ENCODE measurements at places on chromosomes 2 and 18.

DNA sequence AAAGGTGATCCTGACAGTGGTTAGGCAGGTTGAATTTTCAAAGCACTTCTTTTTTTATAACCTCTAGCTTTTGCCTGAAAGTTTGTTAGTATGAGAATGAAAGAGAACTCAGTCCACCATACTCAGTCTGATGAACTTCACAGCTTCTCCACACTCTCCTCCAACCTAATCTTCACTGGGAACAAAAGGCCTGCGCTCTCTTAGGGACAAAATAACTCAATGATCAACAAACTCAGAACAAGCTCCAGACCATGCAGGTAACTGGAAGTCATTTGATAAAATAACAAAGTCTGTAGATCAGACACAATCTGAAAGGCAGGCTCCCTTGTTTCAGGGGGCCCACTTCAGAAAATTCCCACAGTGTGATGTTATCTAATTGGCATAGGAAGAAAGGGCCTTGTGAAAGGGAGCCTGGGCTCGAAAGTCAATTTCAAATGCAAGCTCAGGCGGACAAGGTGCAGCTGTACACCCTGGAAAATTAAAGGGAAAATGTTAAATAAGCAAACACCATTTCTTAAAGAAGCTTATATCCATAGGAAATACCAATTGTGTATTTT is 142.2 kb downstream of the STK39 start:
- no peak for DNase-seq

DNA sequence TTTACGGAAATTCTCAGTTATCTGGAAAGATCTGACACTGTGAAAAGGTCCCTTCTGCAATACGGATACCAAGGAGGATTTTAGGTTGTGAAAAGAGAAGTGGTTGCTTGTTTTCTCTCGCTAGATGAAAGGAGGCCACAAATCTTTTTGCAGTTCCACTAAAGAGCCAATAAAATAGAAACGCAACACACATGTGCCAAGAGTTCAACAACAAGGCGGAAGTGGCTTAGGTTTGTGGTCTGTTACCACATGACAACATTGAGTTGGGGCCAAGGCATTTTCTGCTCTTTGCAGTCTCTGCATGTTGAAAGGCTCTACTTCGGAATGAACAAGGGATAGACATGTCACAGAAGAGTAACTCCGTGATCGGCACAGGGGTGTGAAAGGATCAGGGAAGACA is 115.7 kb upstream of the OSR1 start:
- peak; percentile 59 for DNase-seq

DNA sequence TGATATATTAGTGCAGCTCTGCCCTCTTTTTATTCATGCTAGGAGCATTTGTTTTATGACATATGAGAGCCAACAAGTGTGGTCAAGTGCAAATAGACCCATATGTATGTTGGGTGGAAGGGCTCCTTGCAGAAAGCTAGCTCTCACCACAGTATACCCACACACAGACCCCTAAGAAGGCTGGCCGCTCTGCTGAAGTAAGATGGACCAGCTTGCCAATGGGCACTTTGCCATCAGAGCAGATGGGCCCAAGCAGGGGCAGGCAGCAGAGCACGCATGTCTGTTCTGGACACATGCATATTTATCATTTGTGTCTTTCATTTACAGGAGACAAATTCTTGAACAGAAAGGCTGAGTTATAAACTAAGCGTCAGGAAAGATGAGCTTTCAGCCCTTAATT is 187.5 kb upstream of the DTNA start:
- DNase-seq, result no peak

GRCh38 chr18:79200546-79201268 is 131.5 kb downstream of the ATP9B start:
- peak; percentile 10 for DNase-seq

- DNase-seq, result no peak
Observed at GRCh38 chr2:104758199-104758620, 95.7 kb upstream of the POU3F3 start.

GRCh38 chr18:42533009-42533575 is 578.1 kb downstream of the PIK3C3 start:
- no peak for DNase-seq

GRCh38 chr2:60534052-60534685 is 19.3 kb downstream of the BCL11A start:
- no peak for DNase-seq

GRCh38 chr2:18154812-18155211 is 276.3 kb downstream of the KCNS3 start:
- DNase-seq, result no peak

GRCh38 chr2:106618614-106619013 is 131.4 kb downstream of the CD8B2 start:
- no peak for DNase-seq

- DNase-seq, result no peak
Observed at GRCh38 chr2:240672076-240672700, 10.5 kb downstream of the AQP12B start.

GRCh38 chr18:5309888-5310470 is 14.5 kb upstream of the ZBTB14 start:
- DNase-seq, result peak; percentile 58

- no peak for DNase-seq
Observed at GRCh38 chr2:14601156-14601770, 31.3 kb upstream of the LRATD1 start.

DNA sequence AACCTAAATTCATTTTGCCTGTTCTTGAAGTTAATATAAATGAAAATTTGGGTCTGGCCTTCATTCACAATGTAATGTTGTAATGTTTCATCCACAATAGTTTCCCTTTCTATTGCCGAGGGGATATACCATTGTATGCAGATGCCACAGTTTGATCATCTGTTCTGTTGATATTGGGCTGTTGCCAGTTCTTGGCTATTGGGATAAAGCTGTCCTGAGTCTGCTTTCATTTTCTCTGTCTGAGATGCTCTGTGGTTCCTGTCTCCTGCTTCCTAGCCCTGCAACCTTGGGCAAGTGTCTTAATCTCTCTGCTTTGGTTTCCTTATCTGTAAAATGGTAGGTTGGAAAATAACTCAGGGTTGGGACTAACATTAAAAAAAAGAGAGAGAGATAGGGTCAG is 25.2 kb downstream of the B3GNT2 start:
- DNase-seq, result no peak

DNA sequence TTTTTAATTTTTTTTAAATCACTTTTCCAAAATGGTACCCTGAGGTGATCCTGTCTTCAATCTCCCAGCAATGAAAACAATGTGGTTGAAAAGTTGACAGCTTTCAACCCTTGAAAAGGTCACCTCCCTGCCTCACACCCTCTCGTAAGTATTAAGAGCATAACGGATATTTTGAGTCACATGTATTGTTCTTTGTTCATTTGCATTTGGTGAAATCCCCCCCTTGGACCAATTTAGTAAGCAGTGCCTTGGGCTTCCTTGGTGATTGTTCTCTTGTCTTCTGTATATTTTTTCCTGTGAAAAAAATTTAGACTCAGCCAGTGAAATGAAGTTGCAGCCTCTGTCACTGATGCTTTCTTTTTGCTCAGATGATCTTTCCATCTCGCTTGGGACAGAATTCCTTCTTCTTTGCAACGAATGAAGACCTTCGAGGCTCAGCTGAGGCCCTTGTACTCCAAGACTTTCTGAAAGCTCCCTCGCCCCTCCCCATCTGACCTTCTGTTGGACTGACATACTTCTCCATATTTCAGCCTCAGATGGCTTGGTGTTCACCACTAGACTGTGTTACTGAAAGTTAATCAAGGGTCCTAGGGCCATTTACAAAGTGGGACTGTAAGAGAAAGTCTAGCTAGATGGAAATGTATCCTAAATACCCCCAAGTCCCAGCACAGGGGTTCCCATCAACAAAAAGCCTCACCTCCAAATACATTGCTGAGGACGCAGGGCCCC is 158.4 kb downstream of the BCL2 start:
- peak; percentile 60 for DNase-seq

DNA sequence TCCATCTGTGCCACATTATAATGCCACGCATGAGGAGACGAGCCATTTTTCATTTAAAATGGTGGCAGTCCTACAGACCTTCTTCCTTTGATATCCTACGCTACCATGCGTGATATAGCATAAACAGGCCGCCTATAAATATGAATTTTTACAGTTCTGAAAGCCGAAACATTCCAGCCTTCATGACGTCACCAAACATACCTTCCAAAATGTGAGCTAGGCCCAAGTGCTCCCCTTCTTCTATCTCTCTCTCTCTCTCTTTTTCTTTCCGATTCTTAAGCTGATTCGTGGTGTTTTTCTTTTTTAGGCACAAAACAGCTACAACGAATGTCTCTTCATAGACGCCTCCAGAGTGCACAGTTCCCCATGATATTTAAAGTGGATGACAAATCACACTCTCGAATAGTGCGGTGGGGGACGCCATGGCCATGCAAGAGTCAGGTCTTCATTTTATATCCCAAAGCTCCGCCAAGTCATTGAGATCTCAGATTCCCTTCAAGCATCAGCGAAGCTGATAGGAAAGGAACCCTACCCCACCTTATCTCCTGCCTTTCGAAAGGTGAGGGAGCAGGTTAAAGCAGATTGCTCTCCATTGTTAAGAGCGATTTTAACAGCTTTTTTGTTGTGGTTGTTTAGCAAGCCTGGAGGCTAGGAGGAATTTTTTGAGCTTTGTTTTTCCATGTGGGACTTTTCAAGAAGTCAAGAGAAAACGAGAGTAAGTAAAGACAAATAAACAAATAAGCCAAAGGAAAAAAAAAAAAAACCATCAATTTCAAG is 436.3 kb downstream of the CMPK2 start:
- no peak for DNase-seq

DNA sequence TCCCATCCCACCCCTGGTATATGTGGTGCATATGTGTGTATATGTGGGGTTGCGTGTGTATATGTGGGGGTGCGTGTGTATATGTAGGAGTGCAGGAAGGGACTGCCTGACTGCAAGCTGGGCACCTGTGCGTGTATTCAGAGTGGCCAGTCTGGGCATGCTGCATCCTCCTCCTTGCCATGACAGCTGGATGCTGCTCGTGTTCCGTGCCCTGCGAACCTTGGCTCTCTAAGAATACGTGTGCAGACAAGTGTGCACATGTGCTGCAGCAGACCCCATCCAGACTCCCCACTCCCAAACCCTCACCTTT is 222.1 kb downstream of the CELF4 start:
- DNase-seq, result no peak

- DNase-seq, result no peak
Observed at GRCh38 chr2:156826341-156826933, 390.3 kb downstream of the GPD2 start.

DNA sequence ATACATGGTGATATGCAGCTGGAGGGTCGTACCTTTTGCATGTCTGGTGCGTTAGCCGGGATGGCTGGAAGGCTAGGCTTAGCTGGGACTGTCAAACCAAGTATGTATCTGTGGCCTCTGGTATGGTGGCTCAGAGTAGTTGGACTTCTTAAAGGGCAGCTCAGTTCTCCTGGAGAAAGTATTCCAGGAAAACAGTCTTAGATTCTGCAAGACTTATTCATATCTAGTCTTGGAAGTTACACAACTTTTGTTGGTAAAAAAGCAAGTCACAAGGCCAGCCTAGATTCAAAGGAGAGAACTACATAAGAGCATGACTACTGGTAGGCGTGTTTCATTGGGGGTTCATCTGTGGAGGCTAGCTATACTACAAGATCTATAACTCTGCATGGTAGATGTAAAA is 45.5 kb downstream of the EML4 start:
- no peak for DNase-seq

DNA sequence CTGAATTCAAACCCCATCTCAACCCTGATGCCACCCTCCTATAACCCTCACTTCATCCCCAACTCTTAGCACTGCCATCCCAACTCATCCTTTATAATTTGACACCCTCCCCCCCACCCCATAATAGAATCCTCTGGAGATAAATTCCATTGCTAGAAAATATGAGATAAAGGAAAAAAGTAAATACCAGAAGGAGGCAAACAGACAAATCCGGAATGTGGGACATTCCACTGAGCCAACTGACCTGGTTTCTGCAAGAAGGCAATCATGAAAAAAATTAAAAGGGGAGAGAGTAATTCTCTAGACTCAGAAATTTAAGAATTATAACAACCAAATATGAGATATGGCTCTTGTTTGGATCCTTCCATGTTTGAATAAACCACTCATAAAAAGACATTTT is 132.4 kb downstream of the CYP26B1 start:
- DNase-seq, result no peak

DNA sequence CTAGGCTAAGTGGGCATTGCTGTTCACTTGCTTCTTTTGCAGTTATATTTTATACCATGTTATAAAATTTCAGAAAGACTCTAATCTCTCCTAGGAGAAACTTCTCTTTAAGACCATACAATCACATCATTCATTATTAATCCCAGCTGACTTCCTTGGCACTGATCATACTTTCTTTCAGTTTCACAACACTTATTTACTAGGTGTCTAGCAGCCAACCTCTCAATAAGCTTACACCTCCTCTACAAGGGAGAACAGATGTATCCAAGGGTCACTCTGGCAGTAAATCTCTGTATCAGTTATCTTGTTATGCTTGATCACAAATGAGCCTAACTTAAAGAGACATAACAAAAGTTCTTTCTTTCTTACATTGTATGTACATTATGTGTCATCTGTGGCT is 69.8 kb upstream of the EPB41L5 start:
- no peak for DNase-seq

DNA sequence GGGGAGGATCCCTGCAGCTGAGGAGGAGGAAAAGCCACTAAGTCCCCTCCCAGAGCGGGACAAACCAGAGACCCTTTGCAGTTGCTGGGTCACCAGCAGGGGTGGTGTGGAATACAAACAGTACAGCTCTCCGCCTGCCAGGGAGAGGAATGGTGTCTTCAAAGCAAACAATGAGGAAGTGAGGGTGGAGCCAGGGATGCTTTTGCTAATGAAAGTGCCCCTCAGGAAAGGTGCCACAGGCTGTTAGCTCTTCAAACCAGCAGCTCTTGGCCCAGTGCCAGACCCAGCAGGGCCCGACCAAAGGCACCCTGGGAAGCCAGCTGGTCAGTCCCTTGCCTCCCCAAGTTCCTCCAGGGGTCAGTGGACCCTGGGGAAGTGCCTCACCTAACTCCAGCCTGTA is 102.8 kb downstream of the HIBCH start:
- DNase-seq, result peak; percentile 80

DNA sequence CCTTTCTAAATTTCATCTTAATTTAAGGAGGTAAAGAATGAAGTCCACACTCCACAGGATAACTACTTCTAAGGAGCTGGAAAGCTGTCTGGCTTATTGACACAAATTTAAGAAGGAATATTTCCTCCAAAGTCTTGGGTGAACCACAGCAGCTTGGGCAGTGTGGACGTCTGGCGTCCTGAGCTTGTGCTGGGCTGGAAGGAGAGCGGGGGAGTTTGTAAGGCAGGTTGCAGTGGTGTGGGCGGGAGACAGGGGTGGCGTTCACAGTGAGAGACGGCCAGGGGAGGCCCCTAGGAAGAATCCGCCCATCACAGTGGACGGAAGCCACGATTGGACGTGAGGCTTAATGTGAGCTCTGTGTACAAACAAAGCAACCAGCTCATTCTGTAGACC is 25.7 kb downstream of the ADI1 start:
- no peak for DNase-seq

- no peak for DNase-seq
Observed at GRCh38 chr2:62968668-62969067, 82.0 kb upstream of the OTX1 start.

- DNase-seq, result peak; percentile 99
Observed at GRCh38 chr2:201231781-201232466, 28.4 kb upstream of the CASP8 start.

GRCh38 chr2:71143782-71144181 is 13.3 kb downstream of the MPHOSPH10 start:
- DNase-seq, result no peak

Data from RPMI8226 (cell line).